NCI-H1092 treated with DMSO at 0.1 percent for 48 hours (cell line): ENCODE measurements at places on chromosomes 11 and 22.

- no peak for DNase-seq
These were observed 8.1 kb downstream of the APOL6 start for GRCh38 chr22:35656284-35656752.

DNA sequence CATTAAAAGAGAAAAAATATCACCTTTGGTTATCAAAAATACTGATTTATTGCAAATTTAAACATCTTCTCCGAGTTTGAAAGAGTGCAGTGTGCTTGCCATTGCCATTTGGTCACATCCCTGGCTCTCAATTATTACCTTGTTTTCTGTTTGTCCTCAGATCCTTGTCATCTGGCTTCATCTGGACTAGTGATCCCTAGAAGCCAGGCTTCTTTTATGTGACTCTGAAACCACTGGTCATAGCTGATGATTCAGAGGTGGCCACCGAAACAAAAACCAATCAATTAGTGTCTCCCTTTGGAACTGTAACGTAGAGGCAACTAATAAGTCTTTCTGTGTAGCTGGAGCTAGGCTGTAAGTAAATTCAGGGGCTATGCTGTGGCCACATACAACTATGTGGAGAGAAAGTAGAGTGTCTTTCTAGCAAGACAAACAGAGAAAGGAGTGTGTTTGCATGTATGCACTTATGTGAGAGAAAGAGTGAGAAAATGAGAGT is 237.9 kb downstream of the LUZP2 start:
- DNase-seq, result no peak

GRCh38 chr11:2885678-2886081 is at the start of gene CDKN1C:
CDKN1C (minus strand) TSS chr11:2885775; CDS start chr11:2885456, 319 bp downstream.
- peak; percentile 85 for DNase-seq

- DNase-seq, result no peak
These were observed 148.1 kb upstream of the BLID start for GRCh38 chr11:122264121-122264520.

DNA sequence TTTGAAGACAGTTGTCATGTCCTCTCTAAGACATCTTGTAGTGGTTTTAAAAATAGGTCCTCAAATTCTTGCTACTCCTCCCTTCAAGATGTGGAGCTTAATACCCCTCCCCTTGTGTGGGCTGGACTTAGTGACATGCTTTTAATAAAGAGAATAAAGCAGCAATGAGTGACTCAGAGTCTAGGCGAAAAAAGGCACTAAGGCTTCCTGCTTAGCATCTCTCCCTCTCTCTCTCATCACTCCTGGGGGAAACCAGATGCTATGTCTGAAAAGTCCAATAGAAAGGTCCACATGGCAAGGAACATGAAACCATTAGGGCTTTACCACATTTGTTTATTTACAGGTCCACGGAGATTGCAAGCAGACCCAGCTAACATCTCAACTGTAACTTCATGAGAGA is 11.7 kb downstream of the SERGEF start:
- DNase-seq, result no peak
